Activated CD4-positive, alpha-beta memory T cell treated with anti-CD3 and anti-CD28 coated beads, Interleukin-2, amount 10 ng/mL, durations not matched to agents 7 days and 5 days (primary cell): ENCODE measurements at places on chromosomes 3 and 15.
A peak's percentile ranks its signal among the peaks of the same experiment; 100 is the strongest.

DNA sequence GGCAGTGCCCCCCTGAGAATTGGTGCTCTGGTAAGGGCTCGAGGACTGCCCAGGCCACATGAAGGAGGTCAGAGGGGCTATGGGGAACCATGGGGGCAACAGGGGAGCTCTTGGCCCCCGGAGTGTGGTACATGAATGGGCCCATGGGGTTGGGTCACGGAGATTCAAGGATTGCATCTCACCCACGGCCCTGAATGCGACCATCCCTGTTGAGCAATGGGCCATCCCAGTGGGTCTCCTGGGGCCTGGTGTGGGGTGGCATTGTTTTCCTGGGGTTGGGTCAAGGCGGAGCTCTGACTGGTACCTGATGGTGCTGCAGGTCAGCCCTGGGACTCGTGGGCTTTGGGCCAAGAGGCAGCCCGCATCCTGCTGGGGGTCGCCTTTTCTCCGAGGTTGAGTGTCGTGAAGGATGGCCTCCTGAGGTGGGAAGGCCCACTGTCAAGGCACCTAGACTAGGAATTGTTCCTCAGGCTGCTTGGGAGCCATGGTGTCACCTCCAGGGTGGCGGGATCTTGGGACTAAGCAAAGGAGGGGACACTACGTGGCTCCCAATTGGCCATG lies 198.3 kb downstream of the UBE3A start:
- DNase-seq = no peak

DNA sequence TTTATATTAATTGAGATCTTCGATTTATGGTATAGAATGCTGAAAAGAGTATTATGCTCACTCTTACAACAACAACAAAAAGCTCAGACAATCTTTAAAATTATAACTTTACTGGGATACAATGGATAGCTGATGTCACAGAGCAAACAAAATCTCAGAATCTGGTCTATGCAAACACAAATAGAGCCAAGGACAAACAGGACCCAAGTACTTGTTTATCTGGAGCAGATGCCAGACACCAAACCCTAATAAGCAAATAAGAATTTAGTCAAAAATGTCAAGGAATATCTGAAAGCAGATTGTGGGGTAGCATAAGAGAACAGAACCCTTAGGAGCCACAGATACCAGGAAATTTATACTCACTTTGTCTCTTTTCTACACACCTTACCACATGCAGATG lies 302.2 kb downstream of the CGGBP1 start:
- DNase-seq = no peak

- DNase-seq = no peak
Observed at GRCh38 chr15:91308199-91308598, 208.1 kb downstream of the SV2B start.

DNA sequence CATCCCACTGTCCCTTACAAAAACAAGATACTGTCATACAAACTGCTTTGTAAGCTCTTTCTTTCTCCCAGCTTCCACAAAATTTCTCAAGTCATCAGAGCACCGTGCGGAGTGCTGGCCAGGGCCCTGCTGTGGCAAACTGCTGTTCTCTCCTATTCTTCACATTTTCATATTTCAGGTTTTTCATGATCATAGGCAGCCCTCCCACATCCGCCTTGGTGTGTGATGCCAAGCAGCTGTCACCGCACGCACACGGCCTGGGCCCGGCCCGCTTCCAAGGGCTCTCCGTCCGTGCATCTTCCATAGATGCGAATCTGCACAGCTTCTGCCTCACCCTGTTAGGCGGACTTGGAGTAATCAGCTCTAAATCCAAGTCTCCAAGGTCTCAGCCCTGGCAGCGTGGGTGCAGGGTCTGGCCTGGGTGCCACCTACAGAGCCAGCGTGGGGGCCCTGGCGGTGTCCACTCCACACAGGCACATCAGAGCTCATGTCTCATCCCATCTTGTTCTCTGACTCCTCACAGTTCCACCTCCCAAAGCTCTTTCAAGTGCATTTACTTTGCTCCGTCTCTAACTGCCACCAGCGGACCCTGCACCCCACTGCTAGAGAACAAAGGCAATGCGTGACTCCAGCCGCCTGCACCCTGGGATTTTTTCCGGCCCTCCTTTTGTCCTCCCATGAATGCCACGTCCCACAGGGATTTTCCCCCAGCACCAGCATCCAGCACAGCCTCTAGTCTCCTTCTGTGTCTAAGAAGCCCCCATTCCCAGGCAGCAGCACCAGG lies 27.2 kb downstream of the CYFIP1 start:
- DNase-seq = no peak

- DNase-seq = peak; percentile 74
Observed at GRCh38 chr3:52277972-52278509, 408 bp downstream of the WDR82 start.

DNA sequence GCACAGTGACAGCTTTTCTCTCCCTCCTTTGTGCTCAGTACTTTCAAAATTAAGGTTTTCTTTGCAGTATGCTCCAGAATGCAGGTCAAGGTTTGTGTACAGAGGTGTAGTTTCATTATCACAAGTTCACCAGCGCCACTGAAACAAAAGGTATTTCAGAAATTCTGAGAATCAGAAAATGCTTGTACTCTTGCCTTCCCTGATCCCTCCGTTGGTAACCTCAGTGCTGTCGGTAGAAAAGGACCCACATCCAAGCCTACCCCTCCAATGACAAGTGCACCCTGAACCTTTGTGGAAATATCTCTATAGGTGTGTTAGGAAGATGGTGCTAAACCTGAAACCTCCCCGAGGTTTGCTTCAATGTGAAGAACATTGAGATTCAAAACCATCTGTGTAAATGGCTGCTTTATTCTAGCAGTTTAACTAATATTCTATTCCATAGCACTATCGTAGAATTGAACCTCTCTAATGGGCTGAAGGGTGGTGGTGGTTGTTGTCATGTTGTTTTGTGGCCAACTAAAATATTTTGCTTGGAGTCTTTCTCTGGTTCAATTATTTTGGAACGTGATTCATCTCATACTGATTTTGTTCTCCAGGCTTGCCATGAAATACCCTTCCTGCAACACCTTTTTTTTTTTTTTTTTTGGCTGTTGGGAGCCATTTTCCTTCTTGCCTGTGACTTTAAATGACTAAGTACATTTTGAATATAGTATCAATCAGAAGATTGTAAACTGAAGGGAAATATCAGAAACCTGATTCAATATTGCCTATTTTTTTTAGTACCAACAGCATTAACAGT lies 20.7 kb downstream of the ZBTB38 start:
- DNase-seq = no peak

DNA sequence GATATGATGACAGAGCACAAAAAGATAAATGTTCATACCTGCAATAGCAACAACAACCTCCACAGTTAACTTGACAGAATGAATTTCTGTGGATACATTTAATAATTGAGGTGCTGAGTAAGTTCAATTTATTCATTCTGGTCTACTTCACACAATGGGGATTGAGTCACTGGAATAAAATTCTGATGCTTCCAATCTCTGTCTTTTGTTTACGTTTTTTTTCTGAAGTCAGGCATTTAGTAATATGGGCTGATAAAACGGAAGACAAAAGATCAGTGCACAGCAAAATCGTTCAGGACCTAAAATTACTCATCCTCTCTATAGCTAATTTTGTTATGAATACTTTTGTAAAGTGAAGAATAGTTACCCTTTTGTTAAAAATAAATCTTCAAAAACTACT lies 565.9 kb upstream of the CCDC54 start:
- DNase-seq = no peak

- no peak for DNase-seq
Observed at GRCh38 chr15:61682891-61683735, 377.1 kb downstream of the VPS13C start.

GRCh38 chr3:120369037-120369467 lies 19.9 kb upstream of the LRRC58 start:
- no peak for DNase-seq

- DNase-seq = no peak
Observed at GRCh38 chr3:11477407-11477911, 166.3 kb downstream of the VGLL4 start.

GRCh38 chr3:183185696-183186095 lies 23.2 kb upstream of the LAMP3 start:
- DNase-seq = no peak

GRCh38 chr3:182979674-182980191 lies 605 bp downstream of the DCUN1D1 start:
- peak; percentile 35 for DNase-seq

DNA sequence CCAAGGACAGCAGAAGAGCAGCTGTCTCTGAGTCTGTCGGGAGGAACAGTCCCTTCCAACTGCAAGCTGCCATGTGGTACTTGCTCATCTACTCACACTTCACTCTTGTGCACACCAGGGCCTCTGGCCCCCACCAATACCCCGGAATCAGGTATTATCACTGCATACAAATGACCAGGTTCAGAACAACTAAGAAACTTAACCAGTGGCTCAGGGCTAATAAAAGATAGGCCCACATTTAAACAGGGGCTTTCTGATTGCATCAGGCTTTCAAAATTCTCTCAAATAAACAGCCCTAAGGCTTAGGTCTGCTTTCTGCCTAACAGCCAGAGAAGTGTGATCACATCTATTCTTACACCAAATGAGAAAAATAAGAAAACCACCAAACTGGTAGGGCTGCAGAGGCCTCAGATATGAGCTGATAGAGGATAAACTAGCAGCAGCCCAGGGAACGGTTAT lies 20.7 kb downstream of the CCDC12 start:
- DNase-seq = no peak

GRCh38 chr3:186821429-186822387 lies 15.4 kb upstream of the RFC4 start:
- DNase-seq = no peak

DNA sequence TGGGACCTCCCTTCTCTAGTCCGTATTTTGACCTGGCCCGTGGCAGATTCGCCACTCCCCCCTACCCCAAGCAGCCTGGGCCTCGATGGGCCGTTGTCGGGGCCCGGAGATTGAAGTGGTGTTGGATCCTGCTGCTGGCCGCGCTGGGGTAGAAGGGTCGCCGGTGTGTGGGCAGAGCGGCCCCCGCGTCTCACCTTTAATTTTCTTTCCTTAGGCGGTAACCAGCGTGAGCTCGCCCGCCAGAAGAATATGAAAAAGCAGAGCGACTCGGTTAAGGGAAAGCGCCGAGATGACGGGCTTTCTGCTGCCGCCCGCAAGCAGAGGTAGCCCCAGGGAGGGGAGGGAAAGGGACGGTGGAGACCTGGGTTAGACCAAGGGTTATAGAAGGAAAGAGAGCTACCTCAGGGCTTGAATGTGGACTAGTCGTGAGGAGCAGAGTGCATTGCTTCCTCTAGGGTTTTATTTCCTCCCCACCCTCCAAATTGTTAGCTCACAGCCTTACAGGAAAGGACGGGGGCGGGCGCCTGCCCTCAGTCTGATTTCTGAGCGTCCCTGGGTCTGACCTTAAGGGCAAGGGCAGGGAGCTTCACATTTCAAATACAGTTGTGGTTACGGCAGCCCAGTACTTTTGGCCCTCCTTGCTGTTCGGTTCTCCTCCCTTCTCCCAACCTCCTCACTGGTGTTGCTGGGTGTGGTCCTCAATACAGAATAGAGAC lies 799 bp downstream of the SERF2 start:
- DNase-seq = peak; percentile 35

DNA sequence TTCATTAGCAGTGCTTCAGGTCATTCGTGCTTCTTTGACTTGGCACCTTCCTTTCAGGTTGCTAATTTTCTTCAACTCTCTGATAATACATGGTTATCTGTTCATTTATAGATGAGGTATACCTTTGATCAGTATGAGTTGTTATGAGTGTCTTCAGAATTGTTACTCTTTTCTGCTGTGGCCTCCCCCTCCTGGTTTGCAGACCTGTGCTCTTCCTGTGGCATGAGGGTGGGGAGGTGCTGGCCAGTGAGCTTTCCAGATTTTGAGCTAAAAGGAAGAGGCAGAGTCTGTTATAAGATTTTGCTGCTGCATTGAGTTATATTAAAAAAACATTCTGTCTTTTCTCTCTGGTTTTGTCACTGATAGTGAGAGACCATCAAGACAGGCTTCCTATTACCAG lies 30.8 kb upstream of the GOLGA6L9 start:
- no peak for DNase-seq

GRCh38 chr3:108830381-108830780 lies 7.8 kb downstream of the TRAT1 start:
- DNase-seq = no peak

DNA sequence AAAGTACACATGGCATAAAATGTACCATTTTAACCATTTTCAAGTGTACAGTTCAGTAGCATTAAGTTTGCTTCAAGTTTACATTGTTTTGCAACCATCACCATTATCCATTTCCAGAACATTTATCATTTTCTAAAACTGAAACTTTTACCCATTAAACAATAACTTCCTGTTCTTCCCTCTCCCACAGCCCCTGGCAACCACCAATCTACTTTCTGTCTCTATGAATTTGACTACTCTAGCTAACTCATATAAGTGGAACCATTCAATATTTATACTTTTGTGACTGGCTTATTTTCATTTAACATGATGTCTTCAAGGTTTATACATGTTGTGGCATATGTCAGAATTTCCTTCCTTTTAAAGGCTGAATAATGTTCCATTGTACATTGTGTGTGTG lies 19.9 kb downstream of the TMEM62 start:
- no peak for DNase-seq

GRCh38 chr3:58419780-58420507 lies 13.7 kb downstream of the PDHB start:
- no peak for DNase-seq

DNA sequence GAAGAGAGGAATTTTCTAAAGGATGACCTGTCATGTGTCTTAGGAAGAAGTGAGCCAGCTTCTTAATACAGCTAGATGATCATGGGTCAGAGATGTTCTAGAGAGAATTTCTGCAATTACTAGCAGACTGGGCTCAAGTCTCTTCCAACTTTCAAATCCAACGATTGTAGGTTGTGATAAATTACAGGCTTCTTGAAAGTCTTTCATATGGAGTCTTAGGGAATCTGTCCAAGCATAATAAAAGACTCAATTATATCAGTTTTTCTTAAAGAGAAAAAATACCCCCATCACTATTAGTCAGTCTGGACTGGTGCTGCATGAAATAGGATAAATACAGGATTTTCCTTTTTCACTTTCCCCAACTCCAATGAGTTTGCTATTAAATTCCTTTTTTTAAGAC lies 59.1 kb downstream of the DRD3 start:
- no peak for DNase-seq

DNA sequence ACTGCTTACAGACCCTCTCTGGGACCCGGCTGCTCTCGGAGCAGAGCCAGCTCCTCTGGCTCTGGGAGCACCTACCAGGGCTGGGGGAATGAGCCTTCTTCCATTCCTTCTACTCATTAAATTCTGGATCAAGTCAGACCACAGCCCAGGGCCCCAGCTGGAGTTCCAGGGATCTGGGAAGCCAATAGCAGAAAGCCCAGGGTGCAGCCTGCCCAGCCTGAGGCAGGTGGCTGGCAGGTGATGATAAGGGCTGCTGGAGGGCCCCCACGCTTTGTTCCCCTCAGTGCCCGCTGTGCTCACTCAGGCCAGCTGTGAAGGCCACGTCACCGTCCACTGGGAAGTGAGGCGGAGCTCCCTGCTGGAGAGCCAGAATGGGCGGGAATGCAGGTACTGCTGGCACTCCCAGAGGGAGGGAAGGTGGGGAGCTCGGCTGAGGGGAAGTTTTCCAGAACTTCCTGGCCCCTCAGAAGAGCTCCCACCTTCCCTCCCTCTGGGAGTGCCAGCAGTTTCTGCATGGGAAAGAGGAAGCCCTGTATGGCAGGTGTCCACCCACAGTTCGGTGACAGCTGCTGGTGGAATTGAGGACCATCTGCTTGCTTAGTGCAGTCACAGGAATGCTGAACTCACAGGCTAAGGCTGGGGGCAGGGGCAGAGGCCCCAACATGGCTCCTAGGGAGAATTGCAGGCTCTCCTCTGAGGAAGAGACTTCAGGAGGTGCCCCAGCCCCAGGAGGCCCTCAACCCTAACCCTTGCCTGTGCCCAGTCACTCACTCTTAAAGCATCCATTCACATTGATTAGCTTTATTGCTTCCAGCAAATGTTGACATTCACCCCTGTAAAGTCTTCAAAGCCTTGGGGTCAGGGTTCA lies 12.6 kb upstream of the RTP3 start:
- no peak for DNase-seq
